WTC11 (cell line): ENCODE measurements at places on chromosomes 6 and 20. TPM values are rescaled to one million over a fixed set of nuclear protein-coding genes. Genes with fewer than 3 reads are reported as not detected.

Gene BPIFA1
- not detected in 3 replicates for total RNA-seq

DNA sequence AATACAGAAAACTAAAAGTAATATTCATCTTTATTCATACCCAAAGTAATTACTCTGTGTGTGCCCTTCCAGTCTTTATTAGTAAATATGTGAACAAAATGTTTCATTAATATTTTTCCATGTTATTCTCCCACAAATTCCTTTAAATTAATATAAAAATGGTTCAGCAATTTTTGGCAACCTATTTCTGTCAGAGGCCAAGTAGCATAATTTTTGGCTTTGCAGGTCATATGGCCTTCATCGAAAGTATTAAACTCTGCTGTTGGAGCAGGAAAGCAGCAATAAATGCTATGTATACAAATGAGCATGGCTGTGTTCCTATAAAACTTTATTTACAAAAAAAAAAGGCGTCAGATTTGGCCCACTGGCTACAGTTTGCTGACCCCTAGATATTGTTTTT lies 16.1 kb downstream of the ZC2HC1B start:
- no peak for DNase-seq

- peak; percentile 21 for DNase-seq
These were observed at the start of gene PTCHD4 for GRCh38 chr6:48111143-48111506. PTCHD4 (minus strand) TSS chr6:48111197; CDS start chr6:48068957, 42,240 bp downstream.

GRCh38 chr6:34671801-34672656 lies 24.5 kb downstream of the ILRUN start:
- no peak for DNase-seq
